Uterus (tissue), 4 donors: ENCODE measurements at places on chromosomes 13 and 19. TPM values are rescaled to one million over a fixed set of nuclear protein-coding genes. Genes with fewer than 3 reads are reported as not detected.

DNA sequence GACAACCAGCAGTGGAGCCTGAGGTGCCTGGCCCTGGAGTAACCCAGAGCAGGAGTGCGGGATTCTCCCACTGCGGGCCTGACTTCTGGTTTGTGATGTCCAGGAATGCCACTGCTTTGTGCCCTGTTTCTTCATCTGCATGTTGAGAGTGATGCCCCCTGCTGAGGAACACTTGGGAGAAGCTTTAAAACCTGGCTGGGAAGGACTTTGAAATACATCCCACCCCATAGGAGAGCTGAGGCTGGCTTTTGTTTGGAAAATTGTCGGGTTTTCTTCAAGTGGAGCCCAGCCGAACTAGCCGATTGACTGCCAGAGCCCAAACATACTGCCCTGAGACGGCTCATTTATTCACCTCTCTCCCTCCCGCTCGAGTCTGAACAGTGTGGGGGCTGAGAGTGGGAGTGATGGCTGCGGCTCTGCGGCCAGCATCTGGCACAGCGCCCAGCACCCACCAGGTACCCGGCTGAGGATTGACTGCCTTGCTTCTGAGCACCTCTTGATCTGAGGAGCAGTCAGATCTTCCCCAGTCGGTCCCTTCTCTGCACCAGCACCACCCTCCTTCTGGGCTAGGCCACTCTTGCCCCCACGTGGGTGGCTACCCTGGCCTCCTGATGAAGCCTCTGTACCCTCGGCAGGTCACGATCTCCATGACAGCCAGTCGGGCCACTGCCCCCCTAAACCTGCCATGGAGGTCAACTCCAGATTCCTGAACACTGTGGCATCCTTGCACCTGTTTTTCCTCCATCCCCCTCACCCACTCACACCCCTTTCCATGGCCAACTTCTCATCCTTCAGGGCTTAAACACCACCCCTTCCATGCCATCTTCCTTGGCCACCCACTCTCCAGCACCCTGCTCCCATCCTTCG is 148.9 kb downstream of the SIPA1L3 start:
- no peak overlapping the region for H3K27ac ChIP-seq
- no peaks in the 10 kb centered on the region for H3K4me1 ChIP-seq
- H3K4me3 ChIP-seq = no peak overlapping the region
- no peaks in the 10 kb centered on the region for H3K27me3 ChIP-seq

DNA sequence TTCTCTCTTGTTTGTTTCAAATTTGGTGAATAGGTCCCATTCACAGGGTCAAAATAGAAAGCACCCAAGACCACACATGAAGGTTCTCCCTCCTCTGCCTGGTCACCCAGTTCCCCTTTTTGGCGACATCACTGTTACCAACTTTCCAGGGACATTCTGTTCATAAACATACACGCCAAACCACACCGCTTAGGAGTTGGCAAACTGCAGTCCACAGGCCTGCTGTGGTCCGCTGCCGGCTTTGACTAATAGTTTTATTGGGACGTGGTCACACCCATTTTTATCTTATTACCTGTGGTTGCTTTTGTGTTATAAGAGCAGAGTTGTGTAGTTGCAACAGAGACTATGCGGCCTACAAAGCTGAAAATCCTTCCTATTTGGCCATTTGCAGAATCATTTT is 24.2 kb downstream of the UHRF1 start:
- H3K4me3 ChIP-seq = no peak overlapping the region
- DNase-seq = no peak
- H3K4me1 ChIP-seq = no peaks in the 10 kb centered on the region
- H3K36me3 ChIP-seq = no peaks in the 10 kb centered on the region
- no peak overlapping the region for H3K27ac ChIP-seq

GRCh38 chr19:19482809-19483596 is 32.3 kb downstream of the TSSK6 start:
- H3K4me3 ChIP-seq = no peak overlapping the region
- no peaks in the 10 kb centered on the region for H3K4me1 ChIP-seq
- no peaks in the 10 kb centered on the region for H3K36me3 ChIP-seq
- no peak overlapping the region for H3K27ac ChIP-seq
- DNase-seq = no peak

DNA sequence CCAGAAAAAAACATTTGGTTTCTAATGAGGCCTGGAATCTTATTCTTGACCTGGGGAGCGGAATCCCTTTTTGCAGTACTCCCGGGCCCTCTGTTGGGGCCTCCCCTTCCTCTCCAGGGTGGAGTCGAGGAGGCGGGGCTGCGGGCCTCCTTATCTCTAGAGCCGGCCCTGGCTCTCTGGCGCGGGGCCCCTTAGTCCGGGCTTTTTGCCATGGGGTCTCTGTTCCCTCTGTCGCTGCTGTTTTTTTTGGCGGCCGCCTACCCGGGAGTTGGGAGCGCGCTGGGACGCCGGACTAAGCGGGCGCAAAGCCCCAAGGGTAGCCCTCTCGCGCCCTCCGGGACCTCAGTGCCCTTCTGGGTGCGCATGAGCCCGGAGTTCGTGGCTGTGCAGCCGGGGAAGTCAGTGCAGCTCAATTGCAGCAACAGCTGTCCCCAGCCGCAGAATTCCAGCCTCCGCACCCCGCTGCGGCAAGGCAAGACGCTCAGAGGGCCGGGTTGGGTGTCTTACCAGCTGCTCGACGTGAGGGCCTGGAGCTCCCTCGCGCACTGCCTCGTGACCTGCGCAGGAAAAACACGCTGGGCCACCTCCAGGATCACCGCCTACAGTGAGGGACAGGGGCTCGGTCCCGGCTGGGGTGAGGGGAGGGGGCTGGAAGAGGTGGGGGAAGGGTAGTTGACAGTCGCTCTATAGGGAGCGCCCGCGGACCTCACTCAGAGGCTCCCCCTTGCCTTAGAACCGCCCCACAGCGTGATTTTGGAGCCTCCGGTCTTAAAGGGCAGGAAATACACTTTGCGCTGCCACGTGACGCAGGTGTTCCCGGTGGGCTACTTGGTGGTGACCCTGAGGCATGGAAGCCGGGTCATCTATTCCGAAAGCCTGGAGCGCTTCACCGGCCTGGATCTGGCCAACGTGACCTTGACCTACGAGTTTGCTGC is at the start of gene ICAM4:
ICAM4 (plus strand) TSS at position 153 of the 935 bp plus-strand sequence; CDS start at position 211, 58 bp downstream.
- DNase-seq = peak; percentile 48
- H3K4me1 ChIP-seq = peaks cover 26% of the 10 kb centered on the region
- no peak within 1 kb of the TSS for H3K27ac ChIP-seq
- H3K36me3 ChIP-seq = no peaks in the 10 kb centered on the region
- H3K27me3 ChIP-seq = peaks cover 31% of the 10 kb centered on the region

- no peak overlapping the region for H3K27ac ChIP-seq
- no peaks in the 10 kb centered on the region for H3K27me3 ChIP-seq
- H3K36me3 ChIP-seq = no peaks in the 10 kb centered on the region
- H3K4me1 ChIP-seq = no peaks in the 10 kb centered on the region
- no peak for DNase-seq
Measured at GRCh38 chr13:42078128-42078808, 29.8 kb downstream of the DGKH start.

ZNF471 gene
- 5.6 TPM for total RNA-seq

CGB5 gene
- not detected for total RNA-seq

GRCh38 chr13:73757481-73758233 is 376.5 kb downstream of the KLF12 start:
- H3K27me3 ChIP-seq = no peaks in the 10 kb centered on the region
- no peak for DNase-seq
- no peaks in the 10 kb centered on the region for H3K4me1 ChIP-seq
- H3K36me3 ChIP-seq = no peaks in the 10 kb centered on the region
- H3K4me3 ChIP-seq = no peak overlapping the region

- H3K4me1 ChIP-seq = no peaks in the 10 kb centered on the region
- no peak overlapping the region for H3K27ac ChIP-seq
- H3K27me3 ChIP-seq = no peaks in the 10 kb centered on the region
- no peak overlapping the region for H3K4me3 ChIP-seq
Measured at GRCh38 chr13:44768775-44769581, 192.8 kb upstream of the TSC22D1 start.

GRCh38 chr19:34588249-34588648 is 88.7 kb downstream of the SCGB2B2 start:
- DNase-seq = no peak
- no peak overlapping the region for H3K4me3 ChIP-seq
- H3K27me3 ChIP-seq = no peaks in the 10 kb centered on the region
- no peaks in the 10 kb centered on the region for H3K36me3 ChIP-seq
- H3K4me1 ChIP-seq = no peaks in the 10 kb centered on the region
